HCT116 (cell line): ENCODE measurements at places on chromosomes 11 and 22. TPM values are rescaled to one million over a fixed set of nuclear protein-coding genes. Genes with fewer than 3 reads are reported as not detected.

- no peaks in the 10 kb centered on the region for H3K27me3 ChIP-seq
- no peak overlapping the region for H3K27ac ChIP-seq
- no peak for DNase-seq
- H3K4me3 ChIP-seq: no peak overlapping the region
These were observed 38.3 kb upstream of the PTPRJ start for GRCh38 chr11:47941907-47942558.

Gene MS4A1
- total RNA-seq: 0.25 TPM

- no peak for DNase-seq
- no peak overlapping the region for H3K4me3 ChIP-seq
- no peaks in the 10 kb centered on the region for H3K27me3 ChIP-seq
- H3K36me3 ChIP-seq: no peaks in the 10 kb centered on the region
These were observed 222.9 kb downstream of the NAV2 start for GRCh38 chr11:19935507-19935906.

DNA sequence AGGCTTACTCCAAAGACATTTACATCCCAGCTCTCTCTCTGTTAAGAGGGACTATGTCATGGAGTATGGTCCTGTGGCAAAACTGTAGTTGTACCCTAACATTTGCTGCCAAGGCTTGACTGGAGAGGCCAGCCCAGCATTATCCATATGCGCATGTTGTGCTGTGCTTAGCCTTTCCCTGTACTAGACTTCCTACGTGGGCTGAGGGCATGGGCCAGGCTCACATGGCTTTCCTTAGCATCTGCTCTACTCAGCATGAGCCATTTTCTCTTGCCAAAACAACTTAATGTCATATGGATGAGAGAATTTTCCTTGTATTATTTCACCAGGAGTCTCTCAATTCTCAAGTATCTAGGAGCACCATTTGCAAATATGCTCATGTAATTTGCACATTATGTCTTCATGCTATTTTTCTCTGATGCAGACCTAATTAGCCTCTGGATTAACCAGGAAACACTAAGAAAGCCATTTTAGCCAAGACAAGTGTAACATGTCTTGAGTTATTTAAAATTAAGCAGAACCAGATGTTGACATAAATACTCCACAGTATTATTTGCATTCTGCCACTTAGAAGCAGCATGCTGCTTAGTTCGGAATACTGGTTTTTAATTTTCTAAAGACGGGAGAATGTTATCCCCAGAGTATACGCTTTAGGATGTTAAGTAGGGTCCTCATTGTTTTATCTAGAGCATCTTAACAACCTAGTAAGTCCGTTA, 71.7 kb upstream of the FAR1 start:
- no peaks in the 10 kb centered on the region for H3K4me1 ChIP-seq
- DNase-seq: no peak
- no peaks in the 10 kb centered on the region for H3K27me3 ChIP-seq
- no peak overlapping the region for H3K4me3 ChIP-seq
- no peaks in the 10 kb centered on the region for H3K36me3 ChIP-seq

Gene CTSC
- 38.0 TPM for total RNA-seq

DNA sequence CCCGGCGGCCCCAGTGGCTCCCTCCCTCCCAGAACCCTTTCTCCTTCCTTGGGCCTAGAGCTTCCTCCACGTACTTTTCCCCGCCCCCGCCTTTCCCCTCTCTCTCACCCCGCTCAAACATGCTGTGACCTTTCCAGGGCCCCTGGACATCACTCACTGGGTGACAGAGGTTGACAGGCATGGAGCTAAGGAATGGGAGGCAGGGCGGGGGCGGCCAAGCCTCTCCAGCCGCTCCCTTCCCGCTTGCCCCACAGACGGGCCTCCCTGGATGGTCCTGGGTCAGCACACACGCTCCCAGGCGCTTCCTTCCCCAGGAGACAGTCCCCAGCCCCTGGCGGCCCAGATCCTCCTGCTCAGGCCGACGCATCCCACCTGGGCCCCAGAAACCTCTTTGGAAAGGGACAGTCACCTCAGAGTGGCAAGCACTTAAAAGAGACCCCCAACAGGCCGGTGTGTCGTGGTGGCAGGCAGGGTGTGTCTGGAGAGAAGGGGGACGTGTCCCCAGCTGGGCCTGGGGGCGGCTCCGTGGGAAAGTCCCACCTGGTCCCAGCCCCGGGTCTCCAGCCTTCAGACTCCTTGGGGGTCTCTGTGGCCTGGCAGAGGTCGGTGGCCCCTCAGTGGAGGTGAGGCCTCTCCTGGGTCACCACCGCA, 8.8 kb downstream of the H19 start:
- no peak for DNase-seq
- H3K4me1 ChIP-seq: no peaks in the 10 kb centered on the region; the same call in 1 of the 2 replicates
- no peak overlapping the region for H3K27ac ChIP-seq
- no peak overlapping the region for H3K4me3 ChIP-seq
- no peaks in the 10 kb centered on the region for H3K27me3 ChIP-seq
